ENCODE measurements at places on chromosomes 2 and 18.

GRCh38 chr2:124296470-124296869 lies 271.4 kb downstream of the CNTNAP5 start:
- no peak overlapping the region for H3K27ac ChIP-seq
- H3K4me3 ChIP-seq: no peak overlapping the region
- no peak for DNase-seq
- H3K36me3 ChIP-seq: no peaks in the 10 kb centered on the region
- H3K27me3 ChIP-seq: no peaks in the 10 kb centered on the region

DNA sequence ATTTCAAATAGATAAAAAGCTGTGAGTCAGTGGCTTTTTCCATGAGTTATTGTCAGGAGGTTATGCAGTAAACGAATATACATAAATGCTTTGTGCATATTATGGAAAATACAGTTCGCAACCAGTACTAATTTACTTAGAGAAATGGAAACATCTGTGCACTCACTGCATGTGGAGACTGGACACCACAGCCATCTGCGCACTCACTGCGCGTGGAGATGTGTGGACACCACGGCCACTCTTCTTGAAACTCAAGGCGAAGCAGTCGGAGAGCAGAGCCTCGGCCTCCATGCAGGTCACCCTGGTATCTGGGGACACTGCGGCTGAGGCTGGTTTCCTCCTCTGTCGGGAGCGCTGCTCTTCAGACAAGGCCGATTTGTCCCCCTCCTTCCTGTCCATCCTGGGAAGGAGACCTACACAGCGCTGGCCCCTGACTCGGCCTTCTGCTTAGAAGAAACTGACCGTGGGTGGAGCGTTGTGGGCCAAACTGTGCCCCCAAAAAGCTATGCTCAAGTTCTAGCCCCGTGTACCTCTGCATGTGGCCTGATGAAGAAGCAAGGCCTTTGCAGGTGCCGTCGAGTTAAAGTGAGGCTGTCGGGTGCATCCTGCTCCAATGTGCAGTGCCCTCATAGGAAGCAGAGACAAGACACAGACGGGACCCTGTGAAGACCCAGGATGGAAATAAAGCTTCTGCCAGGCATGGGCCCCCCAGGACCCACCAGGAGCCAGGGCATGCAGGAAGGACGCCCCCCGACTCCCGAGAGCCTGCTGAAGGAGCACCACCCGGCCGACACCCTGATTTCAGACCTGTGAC lies 88.0 kb downstream of the TPO start:
- no peak for DNase-seq
- no peak overlapping the region for H3K27ac ChIP-seq
- no peak overlapping the region for H3K4me3 ChIP-seq
- no peaks in the 10 kb centered on the region for H3K36me3 ChIP-seq
- H3K27me3 ChIP-seq: no peaks in the 10 kb centered on the region

GRCh38 chr2:21118302-21118920 lies 5.4 kb upstream of the TDRD15 start:
- no peaks in the 10 kb centered on the region for H3K36me3 ChIP-seq
- H3K4me3 ChIP-seq: no peak overlapping the region
- no peaks in the 10 kb centered on the region for H3K4me1 ChIP-seq
- H3K27me3 ChIP-seq: peaks cover 41% of the 10 kb centered on the region
- DNase-seq: peak; percentile 20
- H3K27ac ChIP-seq: no peak overlapping the region

GRCh38 chr2:47015206-47015605 lies 99.6 kb upstream of the MCFD2 start:
- no peak overlapping the region for H3K27ac ChIP-seq
- H3K27me3 ChIP-seq: no peaks in the 10 kb centered on the region
- no peak for DNase-seq
- no peaks in the 10 kb centered on the region for H3K36me3 ChIP-seq
- H3K4me1 ChIP-seq: peaks cover 8% of the 10 kb centered on the region

DNA sequence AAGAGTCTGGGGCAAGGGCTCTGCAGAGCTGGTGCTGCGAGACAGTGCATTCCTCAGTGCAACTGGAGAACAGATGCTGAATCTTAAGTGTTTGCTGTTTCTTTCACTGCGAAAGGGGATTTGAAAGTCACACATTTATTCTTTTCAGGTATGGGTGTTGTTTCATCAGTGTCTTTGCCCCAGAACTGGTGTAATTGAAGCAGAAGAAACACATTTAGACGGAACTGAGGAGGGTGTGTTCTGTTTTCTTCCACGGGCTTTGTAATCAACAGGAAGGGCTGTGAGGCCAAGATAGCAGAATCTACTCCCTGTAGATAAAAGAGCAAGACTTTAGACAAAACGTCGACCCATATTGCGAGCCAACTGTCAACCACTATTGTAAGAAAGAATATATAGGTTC lies 151.9 kb downstream of the EPHA4 start:
- H3K36me3 ChIP-seq: peaks cover 26% of the 10 kb centered on the region
- no peaks in the 10 kb centered on the region for H3K27me3 ChIP-seq
- H3K4me1 ChIP-seq: peaks cover 4% of the 10 kb centered on the region
- no peak for DNase-seq
- no peak overlapping the region for H3K4me3 ChIP-seq

DNA sequence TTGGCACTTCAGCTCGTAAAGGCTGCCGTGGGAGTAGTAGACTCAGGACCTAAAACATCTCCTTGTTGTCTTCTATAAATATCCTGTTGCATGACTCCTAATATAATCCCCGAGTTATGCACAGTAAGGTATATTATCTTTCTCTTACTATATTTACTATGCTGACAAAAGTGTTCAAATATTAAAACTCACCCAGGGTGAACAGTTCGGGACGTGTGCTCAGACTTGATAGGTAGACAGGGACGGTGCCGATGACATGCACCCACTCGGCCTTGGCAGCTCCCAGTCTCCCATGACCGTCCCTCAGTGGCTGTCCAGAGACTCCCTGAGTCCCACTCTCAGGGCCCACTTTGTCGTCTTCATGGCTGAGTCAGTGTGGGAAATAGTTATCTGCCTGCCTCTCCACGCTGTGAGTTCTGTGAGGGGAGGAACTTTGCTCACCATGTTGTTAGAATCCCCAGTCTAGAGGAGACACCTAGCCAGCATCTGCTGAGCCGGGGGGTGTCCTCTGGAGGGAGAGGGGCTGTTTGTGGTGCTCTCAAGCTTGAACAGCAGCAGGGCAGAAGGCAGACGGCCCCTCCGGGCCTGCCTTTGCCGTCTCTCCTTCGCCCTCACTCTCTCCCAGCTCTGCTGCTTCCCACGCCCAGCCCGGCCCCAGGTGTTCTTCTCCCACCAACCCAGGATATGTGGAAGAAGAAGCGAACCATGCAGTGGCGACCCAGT lies 75.0 kb downstream of the DGKD start:
- DNase-seq: no peak
- no peak overlapping the region for H3K27ac ChIP-seq
- no peaks in the 10 kb centered on the region for H3K4me1 ChIP-seq
- peaks cover 11% of the 10 kb centered on the region for H3K36me3 ChIP-seq
- no peak overlapping the region for H3K4me3 ChIP-seq

DNA sequence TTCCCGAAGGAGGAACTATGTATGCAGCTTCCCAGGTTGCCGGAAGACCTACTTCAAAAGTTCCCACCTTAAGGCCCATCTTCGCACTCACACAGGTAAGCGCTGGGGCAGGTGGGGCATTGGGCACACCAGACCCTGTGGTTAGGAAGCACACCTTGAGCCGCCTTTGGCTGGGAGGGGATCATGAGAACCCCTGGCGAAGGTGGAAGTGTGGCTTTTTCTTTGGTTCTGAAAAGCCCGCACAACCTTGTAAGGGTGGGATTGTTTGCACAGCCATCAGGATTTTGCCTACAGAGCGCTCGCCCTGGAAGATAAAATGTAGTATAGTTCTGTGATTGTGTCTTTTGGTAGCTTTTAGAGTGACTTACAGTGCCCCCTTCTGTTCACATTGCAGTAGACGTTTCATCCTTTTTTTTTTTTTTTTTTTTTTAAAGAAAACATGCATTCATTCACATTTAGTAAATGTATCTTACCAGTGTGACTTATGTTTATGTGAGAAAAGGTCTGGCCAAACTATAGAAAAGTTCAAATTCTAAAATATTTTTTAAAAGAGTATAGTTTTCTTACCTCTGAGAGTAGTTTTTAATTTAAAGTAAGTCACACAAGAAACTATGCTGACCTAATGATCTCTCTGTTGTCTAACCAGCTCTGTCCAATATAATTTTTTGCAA lies 5.3 kb downstream of the KLF11 start:
- H3K4me1 ChIP-seq: peaks cover 4% of the 10 kb centered on the region
- no peaks in the 10 kb centered on the region for H3K27me3 ChIP-seq
- no peak for DNase-seq
- no peak overlapping the region for H3K27ac ChIP-seq
- H3K4me3 ChIP-seq: peak overlapping the region; percentile 49

DNA sequence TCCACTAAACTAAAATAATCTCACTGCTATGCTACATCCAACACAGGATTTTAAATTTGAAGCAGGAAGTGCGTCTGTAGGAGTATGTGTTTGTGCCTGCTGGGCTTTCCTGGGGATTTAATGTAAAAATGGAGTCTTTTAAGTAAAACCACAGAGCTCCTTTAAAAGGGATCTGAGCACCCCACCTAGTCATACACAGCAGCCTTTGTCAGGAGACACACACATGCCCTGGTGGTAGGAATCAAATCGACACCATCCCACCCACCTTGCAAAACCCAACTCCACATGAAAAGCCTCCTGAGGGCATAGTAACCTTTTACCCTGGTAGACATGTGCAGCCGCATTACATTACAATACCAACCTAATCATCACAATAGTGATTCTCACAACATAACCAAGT lies 29.1 kb downstream of the UXS1 start:
- H3K4me1 ChIP-seq: peaks cover 31% of the 10 kb centered on the region
- H3K27me3 ChIP-seq: no peaks in the 10 kb centered on the region
- no peaks in the 10 kb centered on the region for H3K36me3 ChIP-seq
- H3K4me3 ChIP-seq: no peak overlapping the region
- DNase-seq: no peak
- H3K27ac ChIP-seq: no peak overlapping the region

DNA sequence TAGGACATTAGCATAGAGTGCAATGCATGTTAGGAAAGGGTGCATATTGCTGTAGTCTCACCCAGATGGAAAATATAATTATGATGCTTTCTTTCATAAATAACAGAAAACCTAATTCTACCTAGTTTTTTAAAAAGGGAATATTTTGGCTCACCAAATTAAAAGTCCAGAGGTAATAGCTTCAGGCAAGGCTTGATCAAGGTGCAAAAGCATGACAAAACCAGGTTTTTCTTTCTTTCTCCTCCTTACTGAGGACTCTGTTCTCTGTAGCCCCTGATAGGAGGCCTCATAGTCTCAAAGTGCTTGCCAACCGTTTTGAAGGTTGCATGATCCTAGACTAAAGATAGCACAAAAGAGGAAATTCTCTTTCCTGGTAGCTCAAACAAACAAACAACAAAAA lies 349.9 kb downstream of the CTNNA2 start:
- H3K4me1 ChIP-seq: no peaks in the 10 kb centered on the region
- DNase-seq: no peak
- H3K27ac ChIP-seq: no peak overlapping the region
- H3K27me3 ChIP-seq: peaks cover 3% of the 10 kb centered on the region

DNA sequence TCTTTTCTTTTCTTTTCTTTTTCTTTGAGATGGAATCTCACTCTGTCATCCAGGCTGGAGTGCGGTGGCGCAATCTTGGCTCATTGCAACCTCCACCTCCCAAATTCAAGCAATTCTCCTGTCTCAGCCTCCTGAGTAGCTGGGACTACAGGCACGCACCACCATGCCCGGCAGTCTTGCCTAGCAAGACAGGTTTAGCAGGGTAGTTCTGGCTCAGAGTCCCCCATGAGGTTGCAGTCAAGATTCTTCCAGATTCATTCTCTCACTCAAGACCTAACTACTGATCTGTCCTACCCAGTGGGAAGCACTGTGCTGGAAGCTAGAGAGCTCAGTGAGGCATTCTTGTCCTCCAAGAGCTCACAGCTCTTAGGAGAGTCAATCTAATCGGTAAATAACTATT lies 17.6 kb upstream of the ZAP70 start:
- peaks cover 13% of the 10 kb centered on the region for H3K4me1 ChIP-seq
- no peak overlapping the region for H3K4me3 ChIP-seq
- no peak for DNase-seq
- no peaks in the 10 kb centered on the region for H3K36me3 ChIP-seq
- H3K27ac ChIP-seq: peak overlapping the region; percentile 39

GRCh38 chr2:24793761-24794435 lies 673 bp downstream of the CENPO start:
- peak; percentile 39 for DNase-seq
- peak overlapping the region; percentile 100 for H3K4me3 ChIP-seq
- peaks cover 60% of the 10 kb centered on the region for H3K4me1 ChIP-seq
- peak overlapping the region; percentile 100 for H3K27ac ChIP-seq

- DNase-seq: no peak
- H3K27me3 ChIP-seq: peaks cover 42% of the 10 kb centered on the region
- H3K4me1 ChIP-seq: peaks cover 37% of the 10 kb centered on the region
- peak overlapping the region; percentile 66 for H3K4me3 ChIP-seq
Observed at GRCh38 chr2:232501331-232501771, 13.7 kb upstream of the ECEL1 start.

- no peaks in the 10 kb centered on the region for H3K36me3 ChIP-seq
- no peak for DNase-seq
- no peak overlapping the region for H3K4me3 ChIP-seq
- no peak overlapping the region for H3K27ac ChIP-seq
- H3K27me3 ChIP-seq: no peaks in the 10 kb centered on the region
- H3K4me1 ChIP-seq: no peaks in the 10 kb centered on the region
Observed at GRCh38 chr2:68776124-68776523, 41.5 kb downstream of the ARHGAP25 start.

DNA sequence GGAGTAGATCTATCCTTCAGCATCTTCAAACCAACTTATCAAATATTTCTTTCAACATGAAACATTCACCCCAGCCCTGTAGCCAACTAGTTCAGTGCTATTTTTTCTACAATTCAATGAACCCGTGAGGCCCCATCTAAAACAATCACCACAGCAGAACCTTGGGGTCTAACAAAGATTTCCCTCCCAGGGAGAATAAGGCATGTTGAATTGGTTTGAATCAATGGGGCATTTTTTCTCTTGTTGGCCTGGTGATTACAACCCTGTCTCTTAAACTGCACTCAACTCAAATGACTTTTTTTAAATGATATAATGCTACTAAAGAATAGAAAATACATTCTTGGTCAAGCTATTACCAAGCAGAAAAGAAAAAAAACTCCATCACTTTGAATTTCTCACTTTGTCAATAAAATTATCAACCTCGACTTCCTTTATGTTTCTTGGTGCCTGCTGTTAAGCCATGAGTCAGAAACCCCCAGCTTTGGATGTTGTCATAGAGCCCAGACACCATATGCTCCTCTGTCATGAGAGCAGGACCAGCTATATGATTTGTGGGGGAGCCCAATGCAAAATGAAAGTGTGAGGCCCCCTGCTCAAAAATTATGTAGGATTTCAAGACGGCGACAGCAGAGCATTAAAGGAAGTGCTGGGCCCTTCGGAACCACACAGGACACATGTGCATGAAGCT lies 282.4 kb downstream of the MEIS1 start:
- H3K4me1 ChIP-seq: peaks cover 26% of the 10 kb centered on the region
- DNase-seq: no peak
- peaks cover 3% of the 10 kb centered on the region for H3K36me3 ChIP-seq
- H3K27ac ChIP-seq: peak overlapping the region; percentile 83

Measured in neural crest cell (in vitro differentiated cells).